Left kidney (tissue), 8 donors: ENCODE measurements at places on chromosomes 1 and 21. TPM values are rescaled to one million over a fixed set of nuclear protein-coding genes. Genes with fewer than 3 reads are reported as not detected.

- DNase-seq: no peak
Measured at GRCh38 chr1:185661971-185662370, 72.2 kb upstream of the HMCN1 start.

DNA sequence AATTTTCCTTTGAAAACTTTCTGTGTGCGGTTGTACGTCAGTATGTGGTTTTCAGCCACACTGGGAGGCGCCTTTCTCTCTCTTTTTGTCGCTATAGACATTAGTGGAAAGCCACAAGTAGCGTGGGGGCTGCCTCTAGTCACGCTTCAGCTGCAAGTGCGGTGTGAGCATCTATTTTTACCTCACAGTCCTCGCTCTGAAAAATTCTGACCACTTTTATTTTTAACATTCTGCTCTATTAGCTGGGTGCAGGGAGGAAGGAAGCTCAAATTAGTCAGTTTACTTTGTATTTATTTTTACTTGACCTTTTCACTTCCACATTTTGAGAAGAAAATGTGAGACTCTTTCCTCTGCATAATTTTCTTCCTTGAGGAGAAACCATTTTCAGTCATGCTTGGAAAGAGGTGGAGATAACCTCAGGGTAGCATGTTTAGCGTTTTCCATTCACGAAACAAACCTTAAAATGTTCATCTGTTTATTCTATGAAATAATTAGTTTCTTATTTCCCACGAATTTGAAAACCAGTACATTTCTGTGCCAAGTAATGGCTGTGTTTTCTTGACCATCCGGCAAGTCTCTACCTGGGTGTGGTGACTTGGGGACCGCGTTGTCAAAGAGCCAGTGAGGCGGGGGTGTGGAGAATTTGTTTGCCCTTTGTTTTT is 35.6 kb downstream of the ADARB1 start:
- DNase-seq: no peak

- no peak for DNase-seq
Measured at GRCh38 chr1:111832521-111833155, 76.9 kb downstream of the DDX20 start.

- no peak for DNase-seq
Measured at GRCh38 chr1:101302831-101303511, 66.2 kb downstream of the S1PR1 start.

GRCh38 chr1:5402618-5403017 is 589.6 kb downstream of the NPHP4 start:
- DNase-seq: no peak

- DNase-seq: no peak
Measured at GRCh38 chr1:43277116-43277876, 7.5 kb downstream of the TMEM125 start.

GRCh38 chr1:203099805-203100515 is 14.1 kb upstream of the MYOG start:
- no peak for DNase-seq

GRCh38 chr1:169027607-169028320 is 78.7 kb upstream of the ATP1B1 start:
- no peak for DNase-seq

DNA sequence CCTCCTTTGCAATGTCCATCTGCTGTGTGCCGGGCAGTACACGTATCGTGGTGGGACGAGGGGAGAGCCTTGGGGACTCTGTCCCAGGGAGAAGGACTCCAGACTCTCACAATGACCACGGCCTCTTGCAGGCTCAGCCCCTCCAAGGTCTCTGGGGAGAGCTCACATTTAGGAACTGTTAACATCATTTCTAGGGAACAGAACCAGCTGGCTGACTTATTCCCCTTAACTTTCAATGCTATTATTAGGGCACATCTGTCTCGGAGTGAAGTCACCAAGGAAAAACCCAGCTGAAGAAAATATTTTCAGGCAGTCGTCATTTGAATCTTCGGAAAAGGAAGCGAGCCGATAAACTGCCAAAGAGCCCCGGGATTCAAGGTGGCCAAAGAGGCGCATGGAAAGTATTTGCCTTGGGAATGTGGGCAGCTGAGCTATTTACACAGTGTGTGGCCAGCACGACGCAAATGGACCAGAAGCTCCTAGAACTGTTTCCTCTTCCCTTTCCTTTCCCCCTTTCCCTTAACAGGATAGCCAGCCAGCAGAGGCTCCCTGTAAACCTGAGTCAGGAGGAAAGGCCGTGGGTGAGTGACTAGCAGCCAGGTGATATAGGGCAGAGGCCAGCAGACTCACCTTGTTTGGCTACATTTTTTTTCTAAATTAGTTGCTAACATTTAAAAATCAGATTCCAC is 74.5 kb downstream of the ITPKB start:
- DNase-seq: no peak

- DNase-seq: no peak
Measured at GRCh38 chr21:45217010-45217409, 70.7 kb downstream of the POFUT2 start.

GRCh38 chr21:15210235-15210678 is 145.5 kb upstream of the NRIP1 start:
- no peak for DNase-seq

DNA sequence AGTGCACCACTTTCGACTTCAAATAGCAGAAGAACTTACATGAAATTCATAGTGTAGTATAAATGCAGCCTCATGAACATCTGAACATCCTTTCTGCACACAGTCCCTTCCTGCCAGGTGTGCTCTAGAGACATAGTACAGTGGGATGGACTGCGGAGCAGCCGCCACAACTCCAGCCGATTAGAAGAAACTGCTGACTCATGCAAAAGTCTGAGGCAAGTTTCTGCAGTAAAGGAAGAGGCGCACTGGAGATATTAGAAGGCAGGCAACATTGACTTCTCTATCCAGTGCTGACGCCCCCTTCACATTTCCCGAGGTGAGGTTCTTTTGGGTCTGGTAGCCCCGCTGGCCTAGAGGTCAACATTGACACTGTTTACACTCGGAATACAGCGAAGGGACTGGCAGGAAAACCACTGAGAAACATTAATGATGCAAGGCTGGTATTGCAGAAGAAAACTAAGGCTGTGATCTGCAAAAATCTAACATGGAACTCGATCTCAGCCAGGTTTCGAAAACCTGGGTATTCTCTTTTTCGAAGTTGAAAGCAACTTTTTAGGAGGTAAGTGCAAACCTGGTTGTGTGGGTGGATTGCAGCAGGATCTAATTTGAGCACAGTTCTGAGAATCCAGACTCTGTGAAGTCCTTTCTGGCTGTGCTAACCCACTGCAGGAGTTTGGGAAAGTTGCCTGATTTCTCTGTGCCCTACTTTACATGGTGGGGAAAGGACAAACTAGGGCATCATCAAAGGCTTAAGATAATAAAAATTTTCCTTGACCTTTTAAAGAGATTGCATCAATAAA is 90.7 kb downstream of the CDC7 start:
- DNase-seq: no peak

DNA sequence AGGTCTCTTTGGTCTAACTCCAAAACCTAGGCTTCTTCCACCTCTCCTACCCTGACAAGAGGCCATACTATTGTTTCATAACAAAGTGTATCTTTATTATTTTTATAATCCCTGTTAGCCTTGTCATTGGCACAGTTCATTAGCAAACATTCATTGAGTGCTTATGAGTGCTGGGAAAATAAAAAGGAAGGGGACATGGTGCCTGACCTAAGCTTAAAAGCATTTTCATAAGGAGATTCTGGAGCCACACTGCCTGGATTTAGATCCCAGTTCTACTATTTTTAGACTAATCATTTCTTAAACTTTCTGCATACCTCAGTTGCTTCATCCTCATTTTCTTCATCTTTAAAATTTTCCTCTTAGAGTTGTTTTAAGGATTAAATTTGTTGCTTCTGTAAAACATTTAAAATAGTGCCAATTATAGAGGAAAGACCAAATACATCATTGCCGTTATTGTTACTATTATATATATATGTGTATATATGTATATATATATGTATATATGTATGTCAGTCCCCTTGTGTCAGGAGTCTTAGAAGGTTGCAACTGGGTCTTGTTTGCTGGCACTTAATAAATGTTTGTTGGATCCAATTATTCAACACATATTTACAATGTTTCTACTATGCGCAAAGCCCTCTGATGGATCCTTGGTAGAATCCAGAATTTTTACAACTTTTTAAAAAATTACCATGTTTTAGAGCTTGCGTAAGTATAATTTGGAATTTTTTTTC is 250.9 kb upstream of the SGIP1 start:
- no peak for DNase-seq

GRCh38 chr1:116868385-116868784 is 41.3 kb upstream of the PTGFRN start:
- DNase-seq: no peak

DNA sequence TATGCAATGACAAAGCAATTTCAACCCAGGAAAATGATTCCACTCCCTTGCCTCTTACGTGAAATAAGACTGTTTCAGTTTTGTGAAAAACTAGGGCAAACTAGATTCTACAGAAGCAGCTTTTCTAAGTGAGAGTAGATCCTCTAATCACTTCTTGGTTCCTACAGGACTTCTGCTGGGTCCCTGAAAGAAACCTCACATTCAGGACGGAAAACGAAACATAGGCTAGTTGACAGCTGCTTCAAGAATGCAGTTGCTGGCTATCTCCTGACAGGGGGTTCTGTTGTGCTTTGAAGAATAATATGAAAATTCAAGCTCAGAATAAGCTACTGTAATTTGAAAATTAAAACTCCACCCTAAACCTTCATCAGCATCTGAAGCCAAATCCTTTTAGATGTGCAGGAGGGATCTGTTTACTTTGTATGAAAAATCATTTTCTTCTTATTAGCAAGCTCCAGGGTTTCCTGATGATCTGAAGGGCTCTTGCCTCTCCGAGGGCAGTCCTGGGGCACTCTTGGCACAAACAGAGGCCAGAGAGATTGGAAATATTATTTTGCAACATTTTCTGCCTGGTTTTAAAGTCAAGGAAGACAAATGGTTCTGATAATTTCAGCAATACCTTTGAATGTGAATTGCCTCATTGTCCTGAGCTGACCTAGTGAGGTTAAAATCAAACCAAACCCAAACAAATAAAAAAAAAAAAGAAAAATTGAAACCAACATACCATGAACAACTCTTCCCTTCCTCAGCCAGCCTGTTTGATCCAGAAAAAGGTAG is 55.0 kb downstream of the NTMT2 start:
- no peak for DNase-seq

GRCh38 chr1:67880056-67880601 is 46.9 kb upstream of the GNG12 start:
- DNase-seq: no peak

GRCh38 chr1:203089001-203089650 is 3.3 kb upstream of the MYOG start:
- DNase-seq: no peak

- no peak for DNase-seq
Measured at GRCh38 chr1:217605390-217605789, 25.5 kb downstream of the GPATCH2 start.

DNA sequence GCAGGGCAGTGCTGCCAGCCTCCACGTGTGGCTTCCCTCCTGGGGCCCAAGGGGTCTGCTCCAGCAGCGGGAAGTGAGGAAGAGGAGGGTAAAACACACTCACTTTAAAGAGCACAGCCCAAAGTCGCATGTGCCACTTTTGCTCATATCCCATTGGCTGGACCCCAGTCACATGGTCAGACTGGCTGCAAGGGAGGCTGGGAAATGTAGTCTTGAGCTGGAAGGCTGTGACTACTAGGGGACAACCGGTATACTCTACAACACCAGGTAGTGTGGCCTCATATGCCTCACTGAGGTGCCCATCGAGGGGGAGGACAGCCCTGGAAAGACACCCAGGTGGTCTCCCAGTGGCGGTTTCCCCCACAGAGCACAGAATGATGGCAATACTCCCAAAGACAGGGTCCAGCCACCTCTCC is 45.2 kb downstream of the CAMK2N1 start:
- peak; percentile 20 for DNase-seq

DNA sequence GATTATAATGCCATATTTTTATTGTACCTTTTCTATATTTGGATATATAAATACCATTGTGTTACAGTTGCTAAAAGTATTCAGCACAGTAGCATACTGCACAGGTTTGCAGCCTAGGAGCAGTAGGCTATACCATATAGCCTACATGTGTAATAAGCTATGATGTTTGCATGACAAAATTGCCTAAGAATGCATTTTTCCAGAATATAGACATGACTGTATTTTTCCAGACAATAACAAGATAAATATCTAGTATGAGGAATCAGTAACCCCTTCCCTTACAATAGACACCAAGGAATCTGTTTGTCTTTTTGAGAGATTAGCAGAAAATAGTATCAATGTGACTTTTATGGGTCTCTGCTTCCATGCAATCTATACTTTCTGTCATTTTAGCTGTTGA is 228.6 kb downstream of the GRIK1 start:
- no peak for DNase-seq

Gene CLCA4
- polyA plus RNA-seq: not detected

Gene HSD11B1
- not detected for polyA plus RNA-seq

Gene TMEM35B
- polyA plus RNA-seq: 25.9 TPM

Gene TCP10L
- 2.0 TPM for polyA plus RNA-seq

Gene PROK1
- 0.17 TPM for polyA plus RNA-seq

Gene FAM151A
- polyA plus RNA-seq: 32.2 TPM

Gene LCK
- polyA plus RNA-seq: 5.2 TPM

Gene CRABP2
- polyA plus RNA-seq: 85.6 TPM

Gene CA6
- polyA plus RNA-seq: 0.12 TPM

Gene NVL
- 45.2 TPM for polyA plus RNA-seq

Gene HRNR
- 1.0 TPM for polyA plus RNA-seq

Gene RPE65
- 0.22 TPM for polyA plus RNA-seq

Gene AZIN2
- 5.9 TPM for polyA plus RNA-seq

Gene DPM3
- polyA plus RNA-seq: 26.9 TPM
